ENCODE measurements at places on chromosomes 2 and 18.

DNA sequence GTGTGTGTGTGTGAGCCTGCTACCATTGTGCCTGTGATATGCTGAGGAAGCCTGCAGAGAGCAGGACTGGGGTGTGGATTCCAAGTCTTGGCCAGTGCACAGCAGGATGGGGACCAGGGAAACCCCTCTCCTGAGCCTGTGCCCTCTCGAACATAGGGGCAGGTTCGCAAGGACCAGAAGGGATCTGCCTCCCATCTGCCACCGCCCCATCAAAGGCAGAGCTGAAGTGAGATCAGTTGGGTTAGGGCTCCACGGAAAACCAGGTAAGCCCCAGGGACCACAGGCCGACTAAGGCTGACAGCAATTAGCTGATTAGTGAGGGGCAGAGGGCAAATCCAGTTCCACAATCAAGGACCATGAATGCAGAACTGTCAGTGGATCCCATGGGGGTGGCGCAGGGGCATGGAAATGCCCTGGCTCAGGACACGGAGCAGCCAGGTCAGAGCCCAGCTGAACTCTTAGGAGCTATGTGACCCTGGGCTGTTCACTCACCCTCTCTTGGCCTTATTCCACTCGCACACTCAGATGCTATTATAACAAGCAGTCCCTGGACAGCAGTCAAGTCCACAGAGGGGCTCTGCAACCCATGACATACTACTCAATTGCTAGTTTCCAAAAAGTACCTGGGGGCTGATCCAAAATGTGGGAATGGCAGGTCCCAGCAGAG lies 84.2 kb upstream of the ID2 start:
- DNase-seq = no peak
- peak overlapping the region; percentile 79 for H3K27ac ChIP-seq
- H3K4me3 ChIP-seq = no peak overlapping the region
- H3K4me1 ChIP-seq = peaks cover 15% of the 10 kb centered on the region
- peaks cover 6% of the 10 kb centered on the region for H3K27me3 ChIP-seq
- no peaks in the 10 kb centered on the region for H3K36me3 ChIP-seq

DNA sequence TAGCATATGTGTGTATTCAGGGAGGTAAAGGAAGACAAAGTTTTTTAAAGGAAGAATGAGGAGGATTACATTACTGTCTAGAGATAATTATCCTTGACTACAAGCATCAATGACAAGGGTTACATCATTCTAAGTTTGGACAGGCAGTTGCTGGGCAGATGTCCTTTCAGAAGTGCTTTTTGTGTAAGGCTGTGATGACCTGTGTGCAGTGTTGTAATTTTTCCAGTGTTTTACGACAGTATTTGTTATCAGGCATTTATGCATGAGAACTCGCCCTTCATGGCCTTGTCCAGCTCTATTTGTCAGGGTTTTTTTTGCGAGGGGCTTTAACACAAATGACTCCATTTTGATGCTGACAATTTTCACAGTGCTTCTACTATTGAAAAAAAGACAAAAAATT lies 658.3 kb upstream of the NXPH2 start:
- H3K4me3 ChIP-seq = no peak overlapping the region
- no peak for DNase-seq
- no peaks in the 10 kb centered on the region for H3K36me3 ChIP-seq

DNA sequence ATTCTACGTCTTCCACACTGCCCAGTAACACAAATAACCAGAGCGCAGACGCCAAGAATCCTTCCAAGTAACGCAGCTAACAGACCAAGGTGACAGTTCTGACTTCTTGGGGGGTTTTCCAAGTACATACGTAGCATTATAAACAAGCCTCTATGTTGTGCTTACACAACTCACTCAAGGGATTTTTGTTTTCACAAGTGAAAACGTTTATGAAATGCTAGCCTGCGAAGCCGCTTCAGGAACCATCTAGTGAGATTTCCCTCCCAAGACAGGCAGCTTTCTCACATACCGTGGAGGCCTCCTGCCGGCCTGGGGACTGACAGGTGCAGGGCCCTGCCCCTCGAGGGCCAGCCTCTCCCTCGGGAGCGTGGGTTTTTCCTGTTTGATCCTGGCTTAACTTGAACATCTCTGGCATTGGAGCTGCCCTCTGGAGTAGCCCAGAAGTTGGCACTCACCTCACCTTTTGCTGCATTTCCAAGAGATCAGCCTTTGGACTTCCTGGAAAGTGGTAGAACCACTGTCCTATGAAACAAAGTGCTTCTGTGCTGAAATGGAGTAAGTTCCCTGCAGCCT lies 151.1 kb downstream of the MBP start:
- H3K36me3 ChIP-seq = peaks cover 8% of the 10 kb centered on the region
- no peaks in the 10 kb centered on the region for H3K4me1 ChIP-seq
- H3K4me3 ChIP-seq = no peak overlapping the region
- no peak for DNase-seq
- peaks cover 2% of the 10 kb centered on the region for H3K27me3 ChIP-seq

GRCh38 chr2:36147670-36148390 lies 207.7 kb upstream of the CRIM1 start:
- DNase-seq = no peak
- no peak overlapping the region for H3K4me3 ChIP-seq
- no peaks in the 10 kb centered on the region for H3K27me3 ChIP-seq
- no peak overlapping the region for H3K27ac ChIP-seq
- no peaks in the 10 kb centered on the region for H3K4me1 ChIP-seq

GRCh38 chr18:51107082-51107481 lies 77.1 kb downstream of the SMAD4 start:
- no peaks in the 10 kb centered on the region for H3K36me3 ChIP-seq
- H3K27me3 ChIP-seq = no peaks in the 10 kb centered on the region
- no peak for DNase-seq
- peaks cover 14% of the 10 kb centered on the region for H3K4me1 ChIP-seq
- H3K4me3 ChIP-seq = no peak overlapping the region

GRCh38 chr18:30652387-30652786 lies 390.2 kb downstream of the DSC3 start:
- no peaks in the 10 kb centered on the region for H3K27me3 ChIP-seq
- H3K4me3 ChIP-seq = no peak overlapping the region
- H3K36me3 ChIP-seq = no peaks in the 10 kb centered on the region
- DNase-seq = no peak

GRCh38 chr18:11046140-11046539 lies 103.2 kb downstream of the PIEZO2 start:
- no peak overlapping the region for H3K4me3 ChIP-seq
- H3K36me3 ChIP-seq = no peaks in the 10 kb centered on the region
- H3K4me1 ChIP-seq = peaks cover 8% of the 10 kb centered on the region
- peaks cover 16% of the 10 kb centered on the region for H3K27me3 ChIP-seq
- DNase-seq = no peak
- H3K27ac ChIP-seq = no peak overlapping the region

GRCh38 chr2:17763641-17764333 lies 9.8 kb downstream of the GEN1 start:
- no peak overlapping the region for H3K4me3 ChIP-seq
- H3K36me3 ChIP-seq = peaks cover 11% of the 10 kb centered on the region
- peaks cover 11% of the 10 kb centered on the region for H3K4me1 ChIP-seq
- no peak for DNase-seq
- no peaks in the 10 kb centered on the region for H3K27me3 ChIP-seq
- H3K27ac ChIP-seq = no peak overlapping the region

- H3K36me3 ChIP-seq = no peaks in the 10 kb centered on the region
- H3K4me1 ChIP-seq = peaks cover 19% of the 10 kb centered on the region
Observed at GRCh38 chr2:101152272-101153076, 1.3 kb upstream of the TBC1D8 start.

DNA sequence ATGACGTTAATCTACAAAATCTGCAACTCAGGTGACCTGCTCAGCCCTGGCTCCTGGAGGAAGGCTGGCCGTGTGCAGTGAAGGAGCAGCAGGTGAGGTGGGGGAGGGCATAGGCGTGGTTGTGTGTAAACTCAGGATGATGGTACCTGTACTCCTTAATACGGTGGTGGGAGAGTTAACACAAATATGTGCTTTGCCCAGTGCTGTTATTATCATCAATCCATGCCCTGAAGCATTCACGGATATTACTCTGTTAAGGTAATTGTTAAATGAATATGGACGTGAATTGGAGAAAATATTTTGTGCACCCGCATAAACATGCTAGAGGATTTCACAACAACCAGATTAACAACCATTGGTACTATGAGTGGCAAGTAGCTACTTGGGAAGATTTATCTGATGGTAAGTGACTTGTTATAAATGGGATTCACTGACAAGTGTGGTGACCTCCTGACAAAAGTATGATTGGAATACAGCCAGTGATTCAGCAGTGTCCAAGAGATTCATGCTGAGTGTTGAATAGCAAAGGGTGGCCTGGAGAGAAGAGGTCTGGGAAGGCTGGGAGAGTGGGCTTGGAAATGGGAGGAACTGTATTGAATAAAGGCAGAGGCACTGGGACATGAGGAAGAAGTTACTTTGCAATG lies 194.1 kb downstream of the TPGS2 start:
- no peaks in the 10 kb centered on the region for H3K27me3 ChIP-seq
- H3K4me1 ChIP-seq = peaks cover 34% of the 10 kb centered on the region
- DNase-seq = peak; percentile 49
- H3K36me3 ChIP-seq = 0 out of 2 replicates have a peak, but pooled peaks cover 6% of the 10 kb centered on the region

DNA sequence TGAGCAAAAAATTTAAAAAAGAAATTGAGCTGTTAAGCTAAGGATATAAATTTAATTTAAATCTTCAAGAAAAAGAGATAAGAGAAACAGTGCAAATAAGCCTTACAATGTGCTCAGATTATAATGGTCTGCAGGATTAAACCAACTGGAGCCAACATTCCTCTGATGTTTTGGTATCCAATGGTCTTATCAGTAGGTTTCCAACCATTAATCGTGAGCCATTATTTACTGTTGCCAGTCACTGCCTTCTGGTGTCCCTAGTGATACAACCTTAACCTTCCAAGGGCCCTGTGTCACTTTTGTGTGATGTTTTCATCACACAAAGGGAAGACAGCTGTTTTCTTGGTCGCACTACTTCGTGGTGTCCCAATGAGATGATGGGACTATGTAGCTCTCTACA lies 134.5 kb upstream of the CTAGE1 start:
- H3K27ac ChIP-seq = peak overlapping the region; percentile 38
- no peaks in the 10 kb centered on the region for H3K27me3 ChIP-seq
- peaks cover 35% of the 10 kb centered on the region for H3K4me1 ChIP-seq
- no peaks in the 10 kb centered on the region for H3K36me3 ChIP-seq
- DNase-seq = no peak
- H3K4me3 ChIP-seq = no peak overlapping the region

GRCh38 chr18:10949655-10950054 lies 199.7 kb downstream of the PIEZO2 start:
- H3K4me1 ChIP-seq = no peaks in the 10 kb centered on the region
- H3K27me3 ChIP-seq = peaks cover 8% of the 10 kb centered on the region
- DNase-seq = no peak
- no peak overlapping the region for H3K4me3 ChIP-seq
- H3K27ac ChIP-seq = no peak overlapping the region

DNA sequence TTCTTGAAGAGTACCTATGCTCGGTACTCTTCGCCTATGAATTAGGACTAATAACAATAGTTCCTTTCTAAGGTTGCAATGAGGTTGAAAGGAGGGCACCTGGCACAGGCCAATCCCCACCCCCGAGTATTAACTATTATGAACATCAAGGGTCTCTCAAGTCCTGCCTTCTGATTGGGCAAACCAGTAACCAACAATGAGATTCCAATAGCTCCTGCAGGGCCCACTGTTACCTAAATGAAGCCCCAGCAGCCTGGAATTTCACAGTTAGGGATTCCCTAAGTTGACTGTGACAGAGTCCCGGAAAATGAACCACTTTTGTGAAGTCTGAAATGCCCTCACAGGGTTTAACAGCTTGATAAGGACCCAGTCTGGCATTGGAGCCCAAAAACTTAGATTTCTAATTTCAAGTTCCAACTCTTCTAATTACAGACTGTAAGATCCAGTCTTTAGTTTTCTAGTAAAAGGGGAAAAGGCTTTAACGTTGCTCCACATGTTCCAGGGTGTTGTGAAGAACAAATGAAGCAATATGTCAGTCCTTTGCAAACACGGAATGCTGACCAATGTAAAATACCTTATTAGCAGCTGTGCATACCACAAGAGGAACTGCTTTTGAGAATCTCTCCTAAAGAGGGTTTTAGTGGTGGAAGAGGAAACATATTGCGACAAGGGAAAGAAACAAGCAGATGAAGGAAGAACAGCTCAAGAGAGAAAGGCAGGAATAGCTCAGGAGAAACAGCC lies 277.7 kb upstream of the MAP2 start:
- H3K4me1 ChIP-seq = no peaks in the 10 kb centered on the region
- no peaks in the 10 kb centered on the region for H3K27me3 ChIP-seq
- H3K27ac ChIP-seq = no peak overlapping the region
- H3K4me3 ChIP-seq = no peak overlapping the region
